ENCODE measurements at places on chromosomes 7 and 10. TPM values are rescaled to one million over a fixed set of nuclear protein-coding genes. Genes with fewer than 3 reads are reported as not detected.

GRCh38 chr7:47000561-47000960 is 581.4 kb downstream of the TNS3 start:
- no peak for DNase-seq

DNA sequence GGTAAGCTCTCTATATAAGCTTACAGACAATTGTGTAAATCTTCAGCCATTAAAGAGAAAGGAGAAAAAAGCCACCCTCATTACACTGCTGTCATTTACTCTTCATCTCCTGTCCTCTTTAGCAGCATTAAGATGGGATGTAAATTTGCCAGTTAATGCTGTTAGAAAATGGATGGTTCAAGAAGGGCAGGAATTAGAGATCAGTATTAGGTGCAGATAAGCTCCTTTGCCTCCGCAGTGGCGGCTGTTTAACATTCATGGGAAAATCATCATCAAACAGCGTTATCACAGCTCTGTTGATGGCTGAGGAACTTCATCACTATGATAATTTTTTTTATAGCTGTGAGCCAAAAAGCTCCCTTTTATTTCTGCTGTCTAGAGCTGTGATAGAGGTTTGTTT is 61.8 kb upstream of the FAM204A start:
- no peak for DNase-seq

GRCh38 chr10:131345691-131346090 is 34.2 kb upstream of the TCERG1L start:
- DNase-seq = no peak

DNA sequence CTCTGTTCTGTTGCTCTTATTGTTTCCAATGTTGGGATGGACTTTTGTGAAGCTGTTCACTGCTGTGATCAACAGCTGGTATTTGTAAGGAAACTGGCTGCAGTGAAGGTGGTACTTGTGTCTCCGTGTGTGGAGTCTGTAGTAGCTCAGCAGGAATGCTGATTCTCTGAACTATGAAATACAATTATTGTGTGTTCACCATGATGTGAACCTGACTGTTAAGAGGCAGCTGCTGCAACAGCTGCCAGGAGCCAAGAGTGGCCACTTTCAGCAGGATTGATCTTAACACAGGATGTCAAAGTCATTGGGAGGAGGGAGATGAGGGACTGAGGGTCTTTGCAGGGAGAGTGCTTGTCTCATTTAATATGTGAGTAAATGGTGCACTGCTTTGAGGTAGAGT is 13.9 kb downstream of the VSTM2A start:
- DNase-seq = no peak

GRCh38 chr10:128612195-128612594 is 486.0 kb upstream of the MKI67 start:
- no peak for DNase-seq

GRCh38 chr7:104943502-104944343 is 70.3 kb upstream of the KMT2E start:
- DNase-seq = peak; percentile 95

The SGCE gene
- polyA plus RNA-seq = not detected

The MMRN2 gene
- polyA plus RNA-seq = 1.9 TPM

All from K562 (cell line).